ENCODE measurements at places on chromosomes 3 and 15.
A peak's percentile ranks its signal among the peaks of the same experiment; 100 is the strongest.

- no peak for DNase-seq
Observed at GRCh38 chr3:126512026-126512425, 5.5 kb downstream of the UROC1 start.

- DNase-seq, result no peak
Observed at GRCh38 chr3:115402651-115403050, 220.7 kb upstream of the GAP43 start.

GRCh38 chr3:78880603-78881461 lies 887.0 kb downstream of the ROBO1 start:
- no peak for DNase-seq

GRCh38 chr3:126467611-126467955 lies 8.1 kb downstream of the ZXDC start:
- DNase-seq, result no peak

- DNase-seq, result peak; percentile 63
Observed at GRCh38 chr15:48395521-48396011, 64.3 kb downstream of the DUT start.

GRCh38 chr15:90553248-90553745 lies 23.6 kb downstream of the CRTC3 start:
- peak; percentile 90 for DNase-seq

DNA sequence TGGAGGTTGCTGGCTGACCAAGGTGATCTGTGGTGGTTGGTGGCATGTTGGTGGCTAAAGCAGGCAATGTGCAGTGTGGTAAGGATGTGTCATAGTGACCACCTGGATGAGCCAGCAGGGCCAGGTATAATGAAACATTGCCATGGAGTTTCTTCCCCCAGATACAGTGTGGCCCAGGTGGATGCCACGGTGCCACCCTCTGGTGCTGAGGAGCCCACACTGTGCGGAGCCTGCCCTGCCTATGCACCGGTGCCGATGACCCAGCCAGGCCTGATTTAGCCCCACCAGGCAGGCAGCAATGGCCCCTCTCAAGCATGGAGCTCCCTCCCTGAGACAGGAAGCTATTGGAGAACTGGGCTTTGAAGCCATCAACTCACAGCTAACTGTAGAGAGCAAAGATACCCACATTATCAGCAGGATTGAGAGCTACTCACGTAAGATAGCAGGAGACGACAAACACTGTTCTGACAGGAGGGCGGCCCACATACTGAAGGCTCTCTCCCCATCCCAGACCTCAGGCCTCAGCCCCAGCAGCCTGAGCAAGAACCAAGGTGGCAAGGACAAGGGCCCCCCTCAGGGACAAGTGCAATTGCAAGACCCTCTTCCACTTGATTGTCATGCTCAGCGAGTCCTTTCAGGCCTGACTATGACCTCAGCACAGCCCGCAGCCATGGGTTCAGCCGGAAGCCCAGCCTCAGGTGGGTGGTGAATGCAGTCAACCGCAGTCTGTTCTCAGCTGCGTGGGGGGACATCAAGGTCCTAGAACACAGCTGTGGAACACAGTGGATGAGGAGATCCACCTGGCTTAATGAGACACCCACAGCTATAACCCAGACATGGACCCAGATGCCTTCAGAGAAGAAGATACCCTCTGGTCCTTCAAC lies 82.8 kb upstream of the CDV3 start:
- DNase-seq, result no peak

GRCh38 chr15:96345560-96346399 lies 15.3 kb downstream of the NR2F2 start:
- DNase-seq, result no peak

DNA sequence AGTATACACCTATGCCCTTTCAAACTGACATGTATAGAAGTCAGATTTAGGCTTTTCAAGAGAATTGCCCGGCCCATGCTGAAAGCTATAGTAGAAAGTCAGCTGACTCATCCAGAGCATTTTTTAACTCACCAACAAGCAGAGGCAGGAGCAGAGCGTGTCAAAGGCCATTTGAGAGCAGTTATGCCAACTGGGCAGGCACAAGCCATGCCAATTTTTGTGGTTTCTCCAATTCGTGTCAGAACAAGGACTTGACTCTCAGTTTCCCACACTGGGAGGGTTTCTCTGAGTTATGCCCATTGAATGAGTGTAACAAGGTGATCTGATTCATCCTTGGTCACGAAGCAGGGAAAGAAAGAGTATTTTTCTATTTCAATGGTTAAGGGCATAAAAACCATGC lies 403.3 kb upstream of the THBS1 start:
- no peak for DNase-seq

GRCh38 chr3:132522353-132522752 lies 74.7 kb upstream of the ACKR4 start:
- DNase-seq, result no peak

DNA sequence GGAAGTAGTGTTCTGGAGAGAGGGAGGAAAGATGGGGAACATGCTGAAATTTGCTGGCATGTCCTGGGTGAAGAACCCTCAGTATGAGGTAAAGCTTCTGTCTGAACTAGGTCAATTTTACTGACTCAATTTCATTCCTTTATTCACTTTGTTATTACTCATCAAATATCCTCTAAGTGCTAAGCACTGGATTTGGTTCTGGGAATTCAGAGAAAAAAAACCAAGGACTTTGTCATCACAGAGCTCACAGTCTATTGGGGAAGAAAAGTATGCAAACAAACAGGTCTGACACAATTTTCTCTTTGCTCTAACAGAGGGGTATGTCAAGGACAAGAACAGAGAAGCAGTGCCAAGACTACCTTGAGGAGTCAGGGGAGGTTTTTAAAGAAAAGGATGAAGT lies 68.0 kb downstream of the TFG start:
- DNase-seq, result peak; percentile 50

DNA sequence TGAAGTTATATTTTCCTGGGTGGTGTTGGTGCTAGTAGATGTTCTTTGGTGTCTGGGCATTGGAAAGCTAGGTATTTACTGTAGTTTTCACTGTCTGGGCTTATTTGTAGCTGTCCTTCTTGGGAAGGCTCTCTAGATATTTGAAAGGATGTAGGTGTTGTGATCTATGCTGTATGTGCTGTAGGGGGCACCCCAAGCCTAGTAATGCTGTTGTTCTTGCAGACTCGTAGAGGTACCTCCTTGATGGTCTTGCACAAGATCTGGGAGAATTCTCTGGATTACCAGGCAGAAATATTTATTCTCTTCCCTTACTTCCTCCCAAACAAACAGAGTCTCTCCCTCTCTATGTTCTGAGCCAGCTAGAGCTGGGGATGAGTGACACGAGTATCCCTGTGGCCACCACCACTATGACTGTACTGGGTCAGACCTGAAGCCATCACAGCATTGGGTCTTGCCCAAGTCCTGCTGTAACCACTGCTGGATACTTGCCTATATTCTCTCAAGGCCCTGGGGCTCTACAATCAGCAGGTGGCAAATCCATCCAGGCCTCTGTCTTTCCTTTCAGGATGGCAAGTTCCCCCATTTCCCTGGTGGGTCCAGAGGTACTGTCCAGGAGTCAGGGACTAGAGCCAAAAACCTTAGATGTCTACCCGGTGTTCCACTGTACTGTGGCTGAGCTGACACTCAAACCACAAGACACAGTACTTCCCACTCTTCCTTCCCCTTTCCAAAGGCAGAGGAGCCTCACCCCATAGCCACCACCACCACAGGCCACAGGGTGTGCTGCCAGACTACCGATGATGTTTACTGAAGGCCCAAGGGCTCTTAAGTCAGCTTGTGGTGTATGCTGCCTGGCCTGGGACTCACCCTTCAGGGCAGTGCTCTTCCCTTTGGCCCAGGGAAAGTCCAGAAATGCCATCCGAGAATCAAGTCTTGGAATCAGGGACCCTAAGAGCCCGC lies 195.2 kb upstream of the DPPA4 start:
- peak; percentile 5 for DNase-seq

DNA sequence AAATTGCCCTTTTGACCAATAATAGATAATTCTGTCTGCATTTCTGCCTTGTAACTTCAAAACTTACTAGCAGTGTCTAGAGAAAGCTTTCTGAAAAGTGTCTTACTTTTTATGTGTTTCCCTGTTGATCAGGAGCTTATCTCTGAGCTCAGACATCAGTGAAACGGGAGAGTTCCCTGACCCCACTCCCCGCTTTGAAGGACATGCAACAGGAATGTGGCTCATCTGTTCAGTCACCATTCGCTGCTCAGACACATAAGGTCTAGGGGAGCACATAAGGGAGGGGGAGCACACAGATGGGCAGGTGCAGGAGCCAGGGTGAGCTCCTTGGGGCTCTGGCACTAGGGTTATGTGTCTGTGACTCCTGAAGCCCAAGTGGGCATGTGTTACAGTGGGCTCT lies 205.0 kb downstream of the FEZF2 start:
- no peak for DNase-seq

DNA sequence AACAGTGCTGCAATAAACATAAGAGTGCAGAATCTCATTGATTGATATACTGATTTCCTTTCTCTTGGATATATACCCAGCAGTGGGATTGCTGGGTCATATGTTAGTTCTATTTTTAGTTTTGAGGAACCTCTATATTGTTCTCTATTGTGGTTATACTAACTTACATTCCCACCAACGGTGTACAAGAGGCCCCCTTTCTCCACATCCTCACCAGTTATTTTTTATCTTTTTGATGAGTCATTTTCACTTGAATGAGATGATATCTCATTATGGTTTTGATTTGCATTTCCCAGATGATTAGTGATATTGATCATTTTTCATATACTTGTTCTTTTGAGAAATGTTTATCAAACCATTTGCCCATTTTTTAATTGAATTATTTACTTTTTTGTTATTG lies 12.4 kb upstream of the IREB2 start:
- no peak for DNase-seq

DNA sequence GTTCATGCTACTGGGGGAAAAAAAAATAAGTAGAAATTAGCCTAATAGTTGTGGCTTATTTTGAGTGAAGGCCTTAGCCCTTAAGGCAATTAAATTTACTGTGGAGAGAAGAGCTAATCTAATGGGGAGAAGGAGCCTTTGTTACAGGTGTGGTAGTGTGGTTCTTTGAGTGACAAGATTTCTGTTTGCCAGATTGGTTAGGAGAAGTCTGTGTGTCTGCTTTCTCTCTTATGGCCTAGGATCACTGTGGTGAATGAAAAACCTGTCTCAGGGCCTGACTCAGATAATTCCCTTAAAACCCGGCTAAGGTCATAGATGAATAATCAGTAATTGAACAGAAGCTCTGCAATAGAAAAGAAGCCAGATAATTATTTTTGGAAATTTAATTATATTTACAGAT lies 27.0 kb downstream of the OPA1 start:
- DNase-seq, result no peak

GRCh38 chr3:159872374-159873109 lies 116.1 kb upstream of the IL12A start:
- DNase-seq, result peak; percentile 89

- no peak for DNase-seq
Observed at GRCh38 chr3:30467596-30468238, 138.7 kb upstream of the TGFBR2 start.

DNA sequence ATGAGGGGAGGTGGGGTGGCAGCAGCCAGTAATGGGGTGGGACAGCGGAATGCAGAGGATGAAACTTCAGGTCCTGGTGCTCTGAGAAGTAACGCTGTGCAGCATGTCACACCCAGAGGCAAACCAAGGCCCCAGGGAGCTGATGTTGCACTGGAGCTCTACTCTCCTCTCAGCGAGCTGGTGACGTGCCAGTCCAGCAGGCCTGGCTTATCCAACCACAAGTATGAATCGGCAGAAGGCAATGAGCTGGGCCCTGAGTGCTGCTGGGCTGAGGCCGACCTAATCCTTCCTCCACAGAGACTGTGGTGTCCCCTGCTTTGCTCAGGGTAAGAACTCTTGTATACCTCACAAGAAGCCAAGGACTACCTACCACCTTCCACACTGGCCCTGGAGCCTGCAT lies 30.5 kb downstream of the CD86 start:
- DNase-seq, result no peak

- no peak for DNase-seq
Observed at GRCh38 chr3:195009616-195010015, 261.3 kb downstream of the XXYLT1 start.

DNA sequence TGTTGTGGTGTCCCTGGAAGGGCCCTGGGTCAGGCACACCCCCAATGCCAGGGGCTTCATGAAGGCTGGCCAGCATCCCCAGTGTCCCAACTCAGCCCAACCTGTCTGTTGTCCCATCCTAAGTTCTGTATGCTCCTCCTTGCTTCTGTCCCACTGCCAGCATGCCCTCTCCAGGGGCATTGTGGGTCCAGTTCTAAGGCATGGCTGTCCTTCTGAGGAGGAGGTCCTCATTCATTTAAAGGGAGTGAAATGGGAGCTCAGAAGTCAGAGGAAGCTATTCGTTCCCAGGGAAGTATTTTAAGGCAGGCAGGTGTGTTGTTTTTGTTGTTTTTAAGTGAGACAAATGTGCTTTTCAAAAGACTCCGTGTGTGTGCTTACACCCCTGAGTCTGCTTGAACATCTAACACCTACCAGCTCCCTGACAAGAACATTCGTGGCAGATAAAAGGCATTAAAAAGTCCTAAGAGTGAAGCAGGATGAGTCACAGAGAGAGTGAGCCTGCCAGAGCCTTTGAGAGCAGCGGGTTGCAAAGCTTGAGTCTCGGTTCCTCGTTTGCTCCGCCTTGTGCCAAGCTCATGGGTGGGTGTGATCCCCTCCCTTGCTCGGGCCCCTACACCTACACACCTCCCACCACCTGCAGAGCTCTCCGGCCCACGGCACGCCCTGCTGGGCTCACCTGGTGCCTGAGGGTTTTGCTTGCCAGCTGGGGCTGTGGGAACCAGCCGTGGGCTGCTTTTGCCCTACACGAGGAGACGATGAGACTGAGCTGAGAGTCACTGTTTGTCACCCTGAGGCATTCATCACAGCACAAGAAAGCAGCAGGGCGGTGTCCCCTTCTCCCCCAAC lies 183.4 kb upstream of the TOPAZ1 start:
- no peak for DNase-seq

DNA sequence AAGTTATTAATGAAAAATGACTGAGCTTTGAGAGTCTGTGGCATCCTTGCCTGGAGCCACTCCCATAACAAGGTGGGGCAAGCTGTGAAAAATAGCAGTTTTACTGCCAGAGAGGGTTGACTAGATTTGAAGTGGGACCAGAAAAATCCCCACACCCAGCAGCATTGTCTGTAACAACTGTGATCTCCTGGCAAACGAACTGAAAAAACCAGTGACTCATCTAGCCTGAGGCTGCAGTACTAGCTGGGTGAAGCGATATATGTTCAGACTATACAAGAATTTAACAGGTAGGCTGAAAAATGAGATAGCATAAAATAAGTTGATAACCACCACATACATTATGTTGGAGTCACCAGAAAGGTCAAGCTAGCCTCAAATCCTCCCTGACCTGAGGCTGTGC lies 64.0 kb downstream of the DPH6 start:
- DNase-seq, result peak; percentile 17

GRCh38 chr15:38028869-38029268 lies 94.4 kb downstream of the TMCO5A start:
- no peak for DNase-seq
